NCI-H187 treated with DMSO at 0.1 percent for 48 hours (cell line): ENCODE measurements at places on chromosomes 7 and 10.

DNA sequence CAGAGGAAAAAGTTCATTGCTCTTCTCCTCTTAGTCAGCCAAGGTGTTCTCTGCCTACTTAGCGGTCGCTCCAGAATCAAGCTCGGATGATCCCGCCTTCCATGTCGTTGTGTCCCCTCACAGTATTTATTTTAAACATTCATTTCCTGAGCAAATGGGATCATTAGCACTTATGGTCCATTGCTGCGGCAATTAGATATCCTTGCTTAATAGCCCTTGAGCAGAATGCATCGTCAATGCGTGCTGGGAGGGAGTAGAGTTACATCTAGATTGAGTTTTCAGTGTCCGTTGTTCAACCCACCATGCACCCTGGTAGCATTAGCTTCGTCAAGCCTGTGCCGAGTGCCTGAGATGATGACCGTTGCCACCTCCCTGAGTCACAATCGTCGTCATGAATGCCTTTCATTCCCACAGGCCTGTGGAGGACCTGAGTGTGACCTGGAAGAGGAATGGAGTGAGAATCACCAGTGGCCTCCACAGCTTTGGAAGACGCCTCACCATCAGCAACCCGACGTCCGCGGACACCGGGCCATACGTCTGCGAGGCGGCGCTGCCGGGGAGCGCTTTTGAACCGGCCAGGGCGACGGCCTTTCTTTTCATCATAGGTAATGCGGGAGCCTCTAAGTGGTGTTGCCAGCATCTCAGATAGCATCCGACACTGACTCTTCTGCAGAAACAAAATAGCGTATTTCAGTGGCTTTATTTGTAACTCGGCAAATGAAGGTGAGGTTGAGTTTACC lies 650.4 kb downstream of the SDK1 start:
- no peak for DNase-seq

DNA sequence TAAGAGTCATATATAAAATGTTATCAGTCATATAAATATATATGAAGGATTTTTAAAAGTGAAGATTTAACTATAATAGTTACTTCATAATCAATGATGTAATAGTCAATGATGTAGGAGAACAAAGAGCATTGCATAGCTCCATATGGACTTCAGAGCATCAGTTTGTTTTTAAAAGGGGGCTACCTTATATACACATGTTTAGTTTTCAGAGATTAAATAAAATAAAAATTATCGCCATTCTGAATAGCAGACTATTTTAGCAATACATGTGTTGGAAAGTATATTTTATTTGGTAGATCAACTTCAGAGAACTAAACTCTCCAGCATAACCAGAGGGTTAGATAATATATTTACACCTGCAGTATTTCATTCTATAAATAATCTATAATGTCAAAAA lies 29.1 kb upstream of the EPC1 start:
- no peak for DNase-seq

DNA sequence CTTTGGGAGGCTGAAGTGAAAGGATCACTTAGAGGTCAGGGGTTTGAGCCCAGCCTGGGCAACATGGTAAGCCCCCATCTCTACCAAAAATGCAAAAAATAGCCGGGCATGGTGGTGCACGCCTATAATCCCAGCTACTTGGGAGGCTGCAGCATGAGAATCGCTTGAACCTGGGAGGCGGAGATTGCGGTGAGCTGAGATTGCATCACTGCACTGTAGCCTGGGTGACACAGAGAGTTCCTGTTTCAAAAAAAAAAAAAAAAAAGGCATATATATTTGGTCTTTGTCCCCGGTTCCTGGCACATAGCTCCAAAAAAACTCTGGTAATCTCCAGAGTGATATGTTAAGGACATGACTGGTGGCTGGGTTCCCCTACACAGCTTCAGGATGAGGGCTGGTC lies 147.3 kb downstream of the SEC23IP start:
- DNase-seq: no peak

- DNase-seq: no peak
These were observed 112.5 kb downstream of the EPC1 start for GRCh38 chr10:32234471-32234870.

DNA sequence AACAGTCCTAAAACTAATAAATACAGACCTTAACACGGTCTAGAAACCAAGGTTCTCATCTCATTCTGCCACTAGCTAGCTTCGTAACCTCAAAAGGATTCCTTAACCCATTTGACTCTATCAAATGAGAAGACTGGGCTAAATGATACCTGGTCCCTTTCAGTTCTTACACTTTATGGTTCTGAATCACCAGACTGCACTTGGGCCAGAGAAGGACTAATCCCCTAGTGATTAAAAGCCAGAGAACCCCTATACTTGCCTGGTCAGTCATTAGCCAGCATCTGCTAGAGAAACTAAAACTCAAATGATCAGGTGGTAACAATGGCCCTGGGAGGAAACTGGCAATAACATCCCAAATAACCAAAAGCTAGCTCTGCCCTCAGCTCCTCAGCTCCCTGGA lies 16.8 kb downstream of the TMEM243 start:
- no peak for DNase-seq

DNA sequence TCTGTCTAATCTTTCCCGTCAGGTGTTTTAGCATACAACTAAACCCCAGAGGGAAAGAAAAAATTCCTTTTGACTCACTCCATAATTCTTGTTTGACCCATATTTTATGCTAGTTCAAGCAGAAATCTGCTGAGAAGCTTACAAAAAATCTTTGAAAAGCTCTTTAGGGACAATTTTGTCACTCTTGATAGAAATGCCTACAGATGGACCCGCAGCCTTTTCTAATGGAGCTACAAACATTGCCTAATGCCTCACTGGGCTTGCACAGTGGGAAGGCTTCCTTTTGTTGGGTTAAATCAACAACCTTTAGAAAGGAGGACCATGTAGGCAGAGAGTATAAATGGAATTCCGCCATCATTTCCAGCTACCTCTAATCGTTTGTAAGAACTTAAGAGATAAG lies 344.5 kb downstream of the PCLO start:
- no peak for DNase-seq

DNA sequence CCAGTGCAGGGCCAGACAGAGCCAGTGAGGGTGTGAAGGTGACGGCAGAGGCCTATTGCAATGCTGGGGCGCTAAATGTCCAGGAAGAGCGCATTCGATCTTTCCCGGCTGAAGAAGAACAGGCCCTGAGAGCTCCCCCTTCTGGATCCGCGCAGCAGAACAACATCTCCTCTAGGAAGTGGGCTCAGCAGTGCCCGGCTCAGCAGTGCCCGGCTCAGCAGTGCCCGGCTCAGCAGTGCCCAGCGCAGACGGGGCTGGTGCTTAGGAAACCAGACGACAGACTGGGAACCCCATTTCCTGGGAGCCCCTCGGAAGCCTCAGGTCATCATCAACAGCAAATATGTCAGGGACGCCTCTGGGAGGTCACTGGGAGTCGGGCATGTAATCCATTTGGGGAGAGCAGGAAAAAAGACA lies 4.7 kb upstream of the NOS3 start:
- DNase-seq: peak; percentile 32

- no peak for DNase-seq
These were observed 17.0 kb downstream of the ZDHHC6 start for GRCh38 chr10:112429654-112430230.

- DNase-seq: no peak
These were observed 28.0 kb downstream of the TMEM270 start for GRCh38 chr7:73888959-73889358.

DNA sequence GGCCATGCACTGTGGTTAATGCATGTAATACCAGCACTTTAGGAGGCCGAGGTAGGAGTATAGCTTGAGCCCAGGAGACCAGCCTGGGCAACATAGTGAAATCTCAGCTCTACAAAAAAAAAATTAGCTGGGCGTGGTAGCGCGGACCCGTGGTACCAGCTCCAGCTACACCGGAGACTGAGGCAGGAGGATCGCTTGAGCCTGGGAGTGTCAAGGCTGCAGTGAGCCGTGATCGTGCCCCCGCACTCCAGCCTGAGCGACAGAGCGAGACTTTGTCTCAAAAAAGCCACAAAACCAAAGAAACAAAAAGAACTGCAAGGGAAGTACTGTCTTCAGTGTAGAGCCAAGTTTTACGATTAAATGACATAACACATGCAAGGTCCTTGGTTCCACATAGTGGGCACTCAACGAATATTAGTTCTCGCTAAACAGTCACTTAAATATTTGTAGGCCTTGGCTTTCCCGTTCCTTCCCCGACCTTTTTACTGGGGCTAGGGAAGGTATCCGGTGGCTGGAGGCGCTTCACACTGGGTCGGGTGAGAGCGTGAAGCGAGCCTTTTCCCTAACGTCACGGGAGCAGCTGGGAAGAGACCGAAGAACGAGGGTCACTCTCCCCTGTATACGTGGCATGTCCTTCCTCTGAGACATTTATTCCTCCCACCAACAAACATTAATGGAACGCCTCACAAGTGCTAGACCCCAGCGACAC lies 993 bp upstream of the SND1 start:
- no peak for DNase-seq

DNA sequence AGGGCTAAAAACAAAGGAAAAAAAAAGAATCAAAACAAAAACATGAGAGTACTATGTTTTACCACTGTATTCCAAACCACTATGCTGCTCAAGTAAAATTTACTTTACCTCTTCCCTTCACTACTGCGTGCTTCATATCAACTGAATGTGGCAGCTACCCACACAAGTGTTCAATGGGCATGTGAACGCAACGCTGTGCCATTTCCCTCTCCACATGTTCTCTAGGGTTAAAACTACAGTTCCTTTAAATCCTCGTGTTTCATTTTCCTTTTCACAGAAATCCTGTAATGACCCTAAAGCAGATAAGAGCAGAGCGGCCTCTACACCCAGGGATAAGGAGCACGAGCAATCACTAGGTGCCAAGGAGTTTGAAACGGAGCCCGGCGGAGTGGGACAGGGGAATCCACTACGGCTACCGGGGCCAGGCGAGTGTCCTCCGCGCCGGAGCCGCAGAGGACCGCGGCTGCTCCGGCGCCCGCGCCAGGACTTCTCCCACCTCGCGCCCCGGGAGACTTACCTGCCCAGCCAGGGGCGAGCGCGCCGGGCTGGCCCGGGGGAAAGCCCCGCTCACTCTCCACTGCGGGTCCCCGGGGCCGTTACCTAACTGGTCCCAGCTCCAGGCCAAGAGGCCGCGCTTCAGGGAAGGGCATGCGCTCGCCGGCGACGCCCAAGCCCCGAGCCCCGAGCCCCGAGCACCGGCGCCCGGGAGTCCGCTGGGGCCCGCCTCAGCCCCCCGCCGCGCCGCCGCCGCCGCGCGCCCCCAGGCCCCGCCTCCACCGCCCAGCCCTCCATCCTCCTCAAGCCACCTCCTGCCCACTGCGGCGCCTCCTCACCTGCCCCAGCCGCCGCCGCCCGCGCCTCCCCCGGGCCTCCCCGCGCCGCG lies 711 bp downstream of the NAMPT start:
- DNase-seq: no peak

GRCh38 chr10:113240736-113241135 lies 290.7 kb downstream of the TCF7L2 start:
- DNase-seq: no peak

DNA sequence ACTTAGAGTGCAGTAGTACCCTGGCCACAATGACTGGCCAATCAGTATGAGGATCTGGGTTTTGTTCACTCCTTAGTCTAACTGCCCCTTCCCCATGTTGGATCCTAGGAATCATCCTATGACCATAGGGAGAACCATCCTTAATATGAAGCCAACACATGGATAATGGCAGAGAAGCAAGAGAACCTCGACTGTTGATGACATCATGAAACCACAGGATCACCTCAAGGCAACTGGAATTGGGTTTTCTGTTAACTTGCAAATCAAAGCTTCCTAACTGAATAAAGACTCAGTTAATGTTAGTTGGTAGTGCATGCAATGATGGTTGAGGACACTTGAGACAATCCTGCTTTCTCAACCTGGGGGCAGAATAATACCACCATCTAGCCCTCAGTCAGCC lies 3.3 kb upstream of the PRXL2A start:
- no peak for DNase-seq

DNA sequence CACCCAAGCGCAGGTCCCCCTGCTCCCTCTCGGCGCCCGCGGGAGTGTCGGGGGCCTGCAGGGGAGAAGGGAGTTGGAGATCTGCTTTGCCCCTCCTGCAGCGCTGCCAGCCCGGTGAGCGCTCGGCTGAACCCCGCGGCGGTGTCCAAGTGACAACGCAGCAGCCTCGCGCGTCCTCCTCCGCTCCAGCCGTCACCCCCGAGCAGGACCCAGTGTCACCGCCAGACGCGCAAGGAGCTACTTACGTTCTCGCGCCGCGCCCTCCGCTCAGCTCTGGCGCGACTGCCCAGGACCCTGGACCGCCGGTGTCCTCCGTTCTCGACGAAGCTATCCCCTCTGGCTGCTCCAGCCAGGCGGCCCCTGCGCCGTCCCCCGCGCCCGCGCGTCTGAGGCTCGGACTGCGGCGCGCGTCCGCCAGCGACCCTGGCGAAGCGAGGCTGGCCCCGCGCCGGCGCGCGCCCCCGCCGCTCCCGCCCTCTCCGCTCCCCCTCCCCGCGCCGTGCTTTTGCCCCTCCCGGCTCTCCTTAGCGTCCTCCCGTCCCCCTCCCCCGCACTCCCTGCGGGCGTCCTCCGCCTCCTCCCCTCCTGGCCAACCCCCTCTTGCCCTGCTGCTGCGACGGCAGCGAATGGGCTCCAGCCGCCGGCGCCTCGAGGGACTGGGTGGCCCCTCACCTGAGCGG lies at the start of gene NRCAM:
TSS of gene NRCAM (minus strand) at position 439 of the 680 bp plus-strand sequence. CDS start 216,372 bp downstream, outside the sequence.
- DNase-seq: peak; percentile 69

- DNase-seq: no peak
These were observed 120.1 kb upstream of the STK17A start for GRCh38 chr7:43462836-43463235.

- DNase-seq: no peak
These were observed 22.3 kb downstream of the CACUL1 start for GRCh38 chr10:118732245-118733165.

DNA sequence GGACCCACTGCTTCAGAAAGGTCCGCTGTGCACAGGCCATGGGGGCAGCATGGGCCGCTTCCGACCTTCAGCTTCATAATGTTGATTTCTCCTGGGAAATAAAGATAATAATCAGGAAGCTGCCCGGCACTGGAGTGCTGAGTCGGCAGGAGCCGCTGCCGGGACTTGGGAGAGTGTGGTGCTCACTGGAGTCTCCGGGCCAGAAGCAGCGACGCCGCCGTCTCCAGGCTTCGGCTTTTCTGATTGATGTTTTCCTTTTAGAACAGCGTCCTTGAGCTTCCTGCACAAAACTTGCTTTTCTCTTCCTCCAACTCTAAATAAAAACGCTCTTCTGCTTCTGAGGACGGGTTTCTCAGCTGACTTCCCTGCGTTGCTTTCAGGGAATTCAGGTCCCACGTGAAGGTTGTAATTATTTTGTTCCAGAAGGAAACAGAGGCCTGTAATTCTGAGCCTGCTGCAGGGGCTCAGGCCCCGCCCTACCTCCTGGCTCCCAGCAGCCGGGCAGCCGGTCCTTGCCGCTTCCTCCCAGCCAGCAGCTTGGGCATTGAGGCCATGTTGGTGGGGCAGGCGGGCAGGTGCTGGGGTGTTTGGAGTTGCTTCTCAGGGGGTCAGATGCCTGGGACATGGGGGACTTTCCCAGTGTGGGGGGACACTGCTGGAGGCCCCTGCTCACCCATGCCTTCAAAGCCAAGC lies 14.7 kb downstream of the PWWP2B start:
- no peak for DNase-seq
